ENCODE measurements at places on chromosomes 6 and 20.

GRCh38 chr20:42432496-42433334 lies 757.0 kb downstream of the PTPRT start:
- H3K4me3 ChIP-seq = no peak overlapping the region
- no peak for ATAC-seq
- no peaks in the 10 kb centered on the region for H3K36me3 ChIP-seq
- no peaks in the 10 kb centered on the region for H3K4me1 ChIP-seq
- no peaks in the 10 kb centered on the region for H3K27me3 ChIP-seq

DNA sequence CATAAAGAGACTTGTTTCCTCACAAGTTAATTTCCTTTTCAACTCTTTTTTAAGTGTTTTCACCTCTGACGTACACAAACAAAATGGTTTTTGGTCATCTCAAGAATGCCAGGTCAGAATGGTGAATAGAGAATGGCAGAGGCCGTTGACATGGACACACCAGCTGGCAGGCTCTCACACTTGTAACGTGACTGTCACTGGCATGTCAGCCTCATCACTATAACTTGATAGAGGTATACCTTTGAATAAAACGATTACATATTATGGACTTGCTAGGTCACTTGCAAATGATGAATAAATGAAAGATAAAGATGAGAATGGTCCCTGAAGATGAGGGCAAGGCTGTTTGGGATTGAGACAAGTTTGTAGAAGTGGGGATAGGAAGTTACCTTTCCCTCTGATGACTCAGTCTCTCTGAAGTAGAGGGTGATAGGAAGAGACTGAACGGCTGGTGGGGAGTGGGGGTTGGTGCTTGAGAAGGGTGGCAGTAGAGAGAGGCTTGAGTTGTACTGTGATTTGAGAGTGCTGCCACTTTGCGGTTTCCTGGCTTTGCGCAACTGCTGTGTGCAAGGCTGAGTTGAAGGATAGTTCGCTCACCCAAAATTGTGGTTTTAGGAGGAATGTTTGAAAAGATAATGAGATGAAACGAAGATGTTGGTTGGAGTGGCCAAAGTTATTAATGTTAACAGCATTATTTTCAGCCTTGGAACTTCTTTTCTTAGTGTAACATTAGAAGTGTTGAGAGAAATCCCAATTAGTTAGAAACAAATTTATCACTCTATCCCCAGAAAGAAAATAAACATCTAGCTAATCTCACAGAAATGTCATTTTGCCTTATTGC lies 30.3 kb downstream of the TBPL1 start:
- H3K27me3 ChIP-seq = no peaks in the 10 kb centered on the region
- peaks cover 9% of the 10 kb centered on the region for H3K4me1 ChIP-seq
- H3K27ac ChIP-seq = no peak overlapping the region
- no peak overlapping the region for H3K4me3 ChIP-seq
- no peak for ATAC-seq

DNA sequence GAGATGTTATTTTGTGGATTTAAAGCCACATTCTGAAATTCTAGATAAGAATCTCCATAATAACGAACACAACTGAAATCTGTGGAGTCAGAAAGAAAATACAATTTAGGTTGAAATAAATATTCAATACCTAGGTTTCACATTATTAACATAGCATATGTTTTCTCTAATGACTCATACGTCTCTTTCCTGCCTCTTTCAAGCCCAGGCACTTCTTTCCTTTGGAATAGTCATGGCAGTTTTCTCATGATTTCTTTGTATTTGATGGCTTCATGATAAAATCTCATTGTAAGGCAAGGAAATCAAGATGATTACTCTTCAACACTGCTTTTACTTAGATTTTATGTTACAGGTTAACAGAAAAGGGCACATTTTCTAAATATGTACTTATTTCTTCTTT lies 803.7 kb downstream of the PHF3 start:
- no peak for ATAC-seq
- no peak overlapping the region for H3K27ac ChIP-seq
- H3K4me1 ChIP-seq = no peaks in the 10 kb centered on the region
- no peak overlapping the region for H3K4me3 ChIP-seq
- no peaks in the 10 kb centered on the region for H3K36me3 ChIP-seq

- ATAC-seq = no peak
- H3K4me3 ChIP-seq = no peak overlapping the region
- H3K36me3 ChIP-seq = peaks cover 50% of the 10 kb centered on the region
- no peaks in the 10 kb centered on the region for H3K4me1 ChIP-seq
- no peak overlapping the region for H3K27ac ChIP-seq
Observed at GRCh38 chr6:122423734-122424133, 24.3 kb downstream of the HSF2 start.

- H3K36me3 ChIP-seq = peaks cover 93% of the 10 kb centered on the region
- H3K4me1 ChIP-seq = peaks cover 23% of the 10 kb centered on the region
- no peak overlapping the region for H3K27ac ChIP-seq
- ATAC-seq = no peak
Observed at GRCh38 chr20:45080867-45081624, 19.9 kb downstream of the KCNS1 start.

DNA sequence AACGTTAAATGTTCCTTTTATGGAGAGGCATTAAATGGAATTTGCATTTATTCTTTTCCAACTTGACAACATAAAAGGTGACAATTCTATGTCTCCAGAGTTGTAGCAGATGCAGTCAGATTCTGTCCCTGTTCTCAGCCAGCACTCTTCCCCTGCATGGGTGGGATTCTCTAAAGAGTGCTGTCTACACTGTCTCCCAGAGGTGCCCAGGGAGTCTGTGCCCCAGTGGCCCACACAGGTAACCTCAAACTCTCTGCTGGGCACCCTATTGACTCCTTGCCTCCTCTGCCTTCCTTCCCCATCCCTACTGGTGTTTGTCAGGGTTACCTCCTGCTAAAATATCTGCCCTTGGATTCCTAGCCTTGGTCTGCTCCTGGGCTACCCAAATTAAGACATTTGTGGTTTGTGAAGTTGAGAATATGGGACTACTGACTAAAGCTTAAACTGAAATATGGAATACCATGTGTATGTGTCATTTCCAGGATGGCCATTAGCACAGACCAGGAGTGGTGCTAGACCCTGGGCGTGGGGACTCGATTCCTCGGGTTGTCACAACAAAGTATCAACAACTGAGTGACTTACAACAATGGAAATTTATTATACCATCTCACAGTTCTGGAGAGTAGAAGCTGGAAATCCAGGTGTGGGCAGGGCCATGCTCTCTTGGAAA lies 284.7 kb downstream of the CDH26 start:
- H3K4me3 ChIP-seq = no peak overlapping the region
- ATAC-seq = no peak
- no peak overlapping the region for H3K27ac ChIP-seq

- ATAC-seq = no peak
- H3K4me3 ChIP-seq = no peak overlapping the region
- peaks cover 20% of the 10 kb centered on the region for H3K4me1 ChIP-seq
- no peaks in the 10 kb centered on the region for H3K27me3 ChIP-seq
- H3K27ac ChIP-seq = no peak overlapping the region
- H3K36me3 ChIP-seq = no peaks in the 10 kb centered on the region
Observed at GRCh38 chr20:13006825-13007224, 1.9 kb upstream of the SPTLC3 start.

DNA sequence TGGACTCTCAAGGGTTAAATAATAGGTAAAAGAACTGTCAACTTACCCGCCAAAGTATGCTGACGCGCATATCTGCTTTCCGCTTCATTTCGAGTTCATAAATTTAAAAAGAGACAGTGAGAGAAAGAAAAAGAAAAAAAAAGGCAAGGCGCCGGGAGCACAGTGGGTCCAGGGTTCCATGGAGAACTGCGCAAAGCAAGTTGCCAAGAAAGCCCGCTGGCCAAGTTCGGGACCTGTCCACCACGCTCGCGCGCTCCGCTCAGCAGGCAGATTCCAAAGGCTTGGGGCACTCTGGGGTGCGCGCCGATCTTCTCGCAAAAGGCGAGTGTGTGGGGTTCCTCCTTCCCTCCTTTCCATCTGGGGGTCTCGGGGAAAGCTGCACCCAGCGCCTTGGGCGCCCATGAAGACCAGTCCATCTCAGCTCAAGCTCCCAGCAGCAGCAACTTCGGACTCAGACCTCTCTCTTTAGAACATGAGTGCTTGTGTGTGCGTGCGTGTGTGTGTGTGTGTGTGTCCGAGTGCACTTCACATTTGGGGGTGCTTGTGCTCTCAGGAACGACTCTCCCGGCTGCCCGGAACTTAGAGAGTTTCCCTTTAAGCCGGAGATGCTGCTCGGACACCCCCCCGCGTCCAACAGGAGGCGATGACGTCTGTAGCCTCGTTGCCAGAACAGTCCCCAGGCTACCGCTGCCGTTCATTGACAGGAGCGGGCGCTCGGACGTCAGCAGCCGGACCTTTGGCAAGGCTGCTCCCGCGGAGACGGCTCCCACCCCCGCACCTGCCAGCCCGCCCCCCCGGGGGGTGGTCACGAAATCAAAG lies 180.0 kb downstream of the TBXT start:
- H3K27me3 ChIP-seq = peaks cover 57% of the 10 kb centered on the region
- peaks cover 18% of the 10 kb centered on the region for H3K4me1 ChIP-seq
- no peak for ATAC-seq
- no peak overlapping the region for H3K4me3 ChIP-seq
- no peak overlapping the region for H3K27ac ChIP-seq
- H3K36me3 ChIP-seq = no peaks in the 10 kb centered on the region

DNA sequence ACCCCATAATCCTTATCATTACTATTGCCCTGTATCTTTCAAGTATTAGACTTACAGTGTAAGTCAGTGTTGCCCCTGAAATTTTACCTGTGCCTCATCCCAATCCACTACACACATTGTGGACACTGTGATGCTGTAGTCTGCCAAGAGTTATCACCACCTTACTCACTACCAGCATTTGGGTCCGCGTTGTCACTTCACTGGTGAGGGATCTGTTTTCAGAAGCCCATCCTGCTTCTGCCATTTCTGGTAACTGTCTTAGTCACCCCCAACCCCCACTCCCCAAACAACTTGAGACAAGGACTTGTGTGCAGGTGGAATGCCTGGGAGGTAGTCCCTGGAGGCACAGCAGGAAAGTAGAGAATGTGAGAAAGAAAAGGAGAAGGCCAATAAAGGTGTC lies 6.0 kb upstream of the RAB44 start:
- no peak for ATAC-seq
- H3K27me3 ChIP-seq = no peaks in the 10 kb centered on the region
- no peak overlapping the region for H3K4me3 ChIP-seq
- peak overlapping the region; percentile 78 for H3K27ac ChIP-seq
- H3K36me3 ChIP-seq = peaks cover 28% of the 10 kb centered on the region
- H3K4me1 ChIP-seq = peaks cover 75% of the 10 kb centered on the region

- no peak overlapping the region for H3K4me3 ChIP-seq
- no peak overlapping the region for H3K27ac ChIP-seq
- no peaks in the 10 kb centered on the region for H3K4me1 ChIP-seq
- H3K27me3 ChIP-seq = peaks cover 49% of the 10 kb centered on the region
- no peaks in the 10 kb centered on the region for H3K36me3 ChIP-seq
Observed at GRCh38 chr6:3607171-3607570, 144.3 kb downstream of the PXDC1 start.

GRCh38 chr20:37890643-37891042 lies 12.3 kb upstream of the VSTM2L start:
- ATAC-seq = no peak
- H3K36me3 ChIP-seq = no peaks in the 10 kb centered on the region
- H3K4me1 ChIP-seq = peaks cover 13% of the 10 kb centered on the region
- no peak overlapping the region for H3K4me3 ChIP-seq
- H3K27ac ChIP-seq = no peak overlapping the region
- H3K27me3 ChIP-seq = no peaks in the 10 kb centered on the region

- no peak overlapping the region for H3K4me3 ChIP-seq
- H3K36me3 ChIP-seq = no peaks in the 10 kb centered on the region
- no peaks in the 10 kb centered on the region for H3K27me3 ChIP-seq
- ATAC-seq = no peak
- H3K4me1 ChIP-seq = no peaks in the 10 kb centered on the region
Observed at GRCh38 chr20:7196481-7196880, 429.0 kb downstream of the BMP2 start.

DNA sequence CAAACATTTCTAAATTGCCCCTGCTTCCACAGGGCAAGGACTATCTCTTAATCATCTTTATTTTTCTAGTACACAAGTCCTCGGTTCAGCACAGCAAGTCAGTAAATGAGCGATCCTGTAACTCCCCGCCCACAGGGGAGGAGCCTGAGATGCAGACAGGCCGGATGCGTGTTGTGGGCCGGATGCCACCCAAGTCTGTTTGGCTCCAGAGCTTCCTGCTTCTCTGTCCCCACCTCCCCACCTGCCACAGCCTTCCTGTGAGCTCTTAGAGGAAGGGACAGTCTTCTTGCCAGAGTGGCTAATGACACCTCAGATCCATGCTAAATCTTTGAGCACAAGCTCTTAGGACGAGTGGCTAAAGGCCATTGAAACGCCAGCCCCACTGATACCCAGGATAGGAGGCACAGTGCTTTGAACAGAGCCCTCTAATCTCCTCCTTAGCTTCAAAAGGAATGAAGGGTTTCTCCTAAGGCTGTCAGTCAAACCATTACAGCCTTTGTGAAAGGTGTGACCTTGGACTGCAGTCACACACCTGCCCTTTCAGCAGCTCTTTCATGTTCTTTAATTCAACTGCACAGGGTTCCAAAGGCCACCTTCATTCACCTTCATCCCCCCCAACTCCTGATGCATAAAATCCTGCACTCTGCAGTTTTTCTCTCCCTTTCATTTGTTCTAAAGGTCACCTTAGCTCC lies 264.3 kb downstream of the TFAP2C start:
- H3K4me1 ChIP-seq = no peaks in the 10 kb centered on the region
- H3K27ac ChIP-seq = no peak overlapping the region
- ATAC-seq = no peak
- H3K27me3 ChIP-seq = no peaks in the 10 kb centered on the region
- H3K36me3 ChIP-seq = no peaks in the 10 kb centered on the region

Measured in stimulated activated memory B cell treated with anti-CD40 and anti-IgM and Interleukin-4, amounts not matched to agents 10 μg/mL and 1 μg/mL and 100 μg/mL, for 72 hours (primary cell).